RCC 7860 (cell line): ENCODE measurements at places on chromosomes 16 and 17.
A peak's percentile ranks its signal among the peaks of the same experiment; 100 is the strongest.

DNA sequence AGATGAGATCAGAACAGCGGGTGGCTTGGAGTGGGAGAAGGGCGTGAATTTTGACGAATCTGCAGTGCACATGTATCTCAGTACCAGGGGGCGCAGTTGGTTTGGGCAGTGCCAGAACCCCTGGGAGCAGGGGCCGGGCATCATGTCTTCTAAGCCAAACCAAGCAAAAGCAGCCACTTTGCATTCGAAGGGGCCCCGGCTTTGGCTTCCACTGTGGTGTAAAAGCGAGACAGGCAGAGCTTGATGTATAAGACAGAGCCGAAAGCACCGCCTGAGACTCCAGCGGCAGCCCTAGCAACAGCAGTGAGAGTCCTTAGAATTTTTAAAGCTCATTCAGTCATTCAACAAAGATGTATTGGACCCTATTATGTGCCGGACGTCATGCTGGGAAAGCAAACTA is 3.8 kb upstream of the XYLT1 start:
- DNase-seq = no peak

- DNase-seq = peak; percentile 91
These were observed 9.6 kb upstream of the EIF1 start for GRCh38 chr17:41678907-41679739.

- no peak for DNase-seq
These were observed 94.1 kb downstream of the OMG start for GRCh38 chr17:31202968-31203367.

DNA sequence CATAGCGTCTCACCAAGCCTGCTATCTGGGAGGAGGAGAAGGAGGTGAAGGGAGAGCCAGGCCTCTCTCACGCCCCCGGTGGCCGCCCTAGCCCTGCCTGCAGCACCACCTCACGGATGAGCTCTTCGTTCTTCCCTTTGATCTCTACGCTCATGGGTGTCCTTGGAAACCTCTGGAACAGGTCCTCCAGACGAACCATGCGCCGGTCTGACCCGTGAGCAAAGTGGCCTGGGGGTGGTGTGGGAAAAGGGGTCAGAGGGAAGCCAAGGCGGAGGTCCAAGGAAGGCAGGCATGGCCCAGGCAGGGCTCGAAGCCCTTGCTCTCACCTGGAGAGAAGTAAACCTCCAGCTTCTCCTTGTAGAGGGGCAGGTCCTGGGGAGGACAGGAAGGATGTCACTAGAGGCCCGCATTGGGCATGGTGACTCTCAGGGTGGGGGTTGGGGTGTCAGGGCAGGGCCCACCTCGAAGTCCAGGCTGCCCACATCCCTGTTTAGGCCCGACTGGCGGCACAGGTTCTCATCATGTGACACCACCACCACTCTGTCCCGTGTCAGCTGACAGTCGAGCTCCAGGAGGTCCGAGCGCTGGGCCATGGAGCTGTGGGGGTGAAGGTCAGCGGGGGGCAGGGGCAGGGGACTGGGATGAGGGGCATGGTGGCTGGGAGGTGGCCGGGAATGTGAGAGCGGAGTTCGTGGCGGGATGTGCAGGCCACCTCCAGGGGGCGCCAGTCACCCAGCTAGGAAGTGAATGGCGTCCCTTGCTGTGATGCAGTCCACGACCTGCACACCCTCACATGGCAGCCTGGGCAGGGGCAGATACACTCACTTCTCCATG is 923 bp downstream of the GDPD3 start:
- DNase-seq = no peak

- DNase-seq = no peak
These were observed 628 bp downstream of the GABARAPL2 start for GRCh38 chr16:75566758-75567255.

GRCh38 chr16:57956270-57956808 is 14.6 kb downstream of the CNGB1 start:
- DNase-seq = no peak

- no peak for DNase-seq
These were observed 461.3 kb downstream of the PMP22 start for GRCh38 chr17:14803826-14804225.

DNA sequence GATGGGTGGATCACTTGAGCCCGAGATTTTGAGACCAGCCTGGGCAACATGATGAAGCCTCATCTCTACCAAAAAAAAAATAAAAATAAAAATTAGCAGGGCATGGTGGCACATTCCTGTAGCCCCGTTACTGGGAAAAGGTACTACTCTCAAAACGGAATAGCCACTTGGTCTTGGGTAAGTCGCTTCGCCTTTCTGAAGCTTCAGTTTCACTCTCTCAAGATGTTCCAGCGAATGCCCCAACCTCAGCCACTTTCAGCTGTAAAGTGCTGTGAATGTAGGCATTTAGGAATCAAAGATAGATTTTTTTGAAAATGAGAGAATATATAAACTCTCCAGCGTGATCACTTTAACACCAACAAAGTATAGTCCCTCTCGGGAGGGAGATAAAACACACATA is 154.1 kb upstream of the HS3ST3A1 start:
- no peak for DNase-seq

DNA sequence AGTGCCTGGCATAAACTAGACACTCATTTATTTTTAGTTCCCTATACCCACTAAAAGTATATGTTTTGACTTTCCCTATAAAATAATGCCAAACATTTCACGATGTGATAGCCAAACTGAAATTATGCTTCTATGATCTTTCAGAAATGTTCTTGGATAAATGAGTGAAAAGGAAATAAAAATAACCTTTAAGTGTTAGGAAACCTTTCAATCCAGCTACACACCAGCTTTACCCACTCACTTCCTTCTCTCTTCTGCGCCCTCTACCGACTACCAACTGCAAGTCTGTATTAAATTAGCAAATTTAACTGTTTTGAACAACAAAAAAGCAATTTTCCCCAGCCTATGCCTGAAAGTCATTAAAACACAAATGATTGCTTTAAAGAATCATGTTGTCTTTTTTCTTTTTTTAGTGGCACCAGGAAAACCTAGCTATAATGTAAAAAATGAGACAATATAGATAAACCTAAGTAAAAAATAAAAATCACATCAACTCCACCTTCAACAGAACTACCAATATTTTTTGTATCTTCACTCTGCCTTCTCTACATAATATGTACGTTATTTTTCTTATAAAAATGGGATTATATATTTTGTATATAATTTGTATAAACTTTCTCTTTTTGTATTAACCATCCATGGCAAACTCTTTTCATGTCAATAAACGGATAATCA is 13.2 kb upstream of the TMEM100 start:
- peak; percentile 24 for DNase-seq

DNA sequence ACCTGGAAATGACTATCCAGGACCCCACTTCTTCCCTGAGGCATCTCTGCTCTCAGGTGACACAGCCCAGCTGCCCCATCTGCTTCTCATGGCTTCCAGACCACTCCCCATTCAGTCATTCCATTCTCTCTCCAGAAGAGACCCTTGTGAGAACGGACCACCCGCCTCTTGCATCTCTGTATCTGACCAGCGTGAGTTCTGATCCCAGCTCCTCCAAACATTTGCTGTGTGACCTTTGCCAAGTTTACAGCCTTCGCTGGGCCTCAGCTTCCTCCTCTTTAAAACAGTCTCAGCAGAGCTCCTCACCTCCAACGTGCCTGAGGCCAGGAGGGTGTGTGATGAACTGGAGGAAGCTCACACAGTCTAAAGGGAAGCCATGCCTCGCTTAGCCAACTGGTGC is 39.6 kb downstream of the C16orf82 start:
- DNase-seq = no peak

- DNase-seq = no peak
These were observed 705 bp downstream of the KRABD2 start for GRCh38 chr17:8375738-8376259.

GRCh38 chr16:67198238-67198734 is 645 bp upstream of the ELMO3 start:
- DNase-seq = no peak

GRCh38 chr17:36095992-36096391 is 6.0 kb upstream of the CCL3 start:
- DNase-seq = no peak

DNA sequence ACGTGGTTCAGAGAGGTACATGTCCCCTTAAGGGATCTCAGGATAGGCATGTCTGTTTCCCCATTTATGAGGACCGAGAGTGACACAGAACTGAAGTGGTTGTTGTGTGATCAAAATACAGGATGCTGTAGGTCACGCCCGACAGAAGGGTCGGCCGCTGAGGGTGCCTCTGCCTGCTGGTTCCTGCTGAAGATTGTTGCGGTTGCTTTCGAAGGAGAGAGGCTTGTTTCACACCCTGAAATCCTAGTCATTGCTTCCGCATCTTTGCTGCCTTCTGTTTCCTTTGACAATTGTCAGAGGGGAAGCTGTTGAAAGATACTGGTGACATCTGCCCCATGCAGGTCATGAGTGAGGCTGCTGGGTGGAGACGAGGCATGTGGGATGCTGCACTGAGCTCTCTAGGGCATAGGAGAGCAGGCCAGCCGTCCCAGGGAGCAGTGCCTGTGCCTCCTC is 3.8 kb upstream of the NAT9 start:
- DNase-seq = no peak

DNA sequence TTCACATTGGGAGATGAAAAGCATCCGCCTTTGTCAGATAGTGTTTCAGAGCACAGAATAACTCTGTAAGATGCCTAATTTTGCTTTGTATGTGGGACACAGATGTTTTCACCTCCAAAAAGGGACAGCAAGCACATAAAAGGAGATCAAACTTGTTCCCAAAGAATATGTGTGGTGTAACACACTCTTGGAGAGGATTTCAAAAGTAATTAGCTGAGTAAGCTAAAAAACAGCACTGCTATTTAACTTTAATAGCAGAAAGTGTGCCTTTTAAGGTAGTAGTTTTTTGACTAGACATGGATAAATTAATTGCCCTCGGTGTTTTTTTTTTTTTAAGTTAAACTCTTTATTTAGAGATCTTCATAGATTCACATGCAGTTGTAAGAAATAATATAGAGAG is 65.2 kb downstream of the COX10 start:
- no peak for DNase-seq

DNA sequence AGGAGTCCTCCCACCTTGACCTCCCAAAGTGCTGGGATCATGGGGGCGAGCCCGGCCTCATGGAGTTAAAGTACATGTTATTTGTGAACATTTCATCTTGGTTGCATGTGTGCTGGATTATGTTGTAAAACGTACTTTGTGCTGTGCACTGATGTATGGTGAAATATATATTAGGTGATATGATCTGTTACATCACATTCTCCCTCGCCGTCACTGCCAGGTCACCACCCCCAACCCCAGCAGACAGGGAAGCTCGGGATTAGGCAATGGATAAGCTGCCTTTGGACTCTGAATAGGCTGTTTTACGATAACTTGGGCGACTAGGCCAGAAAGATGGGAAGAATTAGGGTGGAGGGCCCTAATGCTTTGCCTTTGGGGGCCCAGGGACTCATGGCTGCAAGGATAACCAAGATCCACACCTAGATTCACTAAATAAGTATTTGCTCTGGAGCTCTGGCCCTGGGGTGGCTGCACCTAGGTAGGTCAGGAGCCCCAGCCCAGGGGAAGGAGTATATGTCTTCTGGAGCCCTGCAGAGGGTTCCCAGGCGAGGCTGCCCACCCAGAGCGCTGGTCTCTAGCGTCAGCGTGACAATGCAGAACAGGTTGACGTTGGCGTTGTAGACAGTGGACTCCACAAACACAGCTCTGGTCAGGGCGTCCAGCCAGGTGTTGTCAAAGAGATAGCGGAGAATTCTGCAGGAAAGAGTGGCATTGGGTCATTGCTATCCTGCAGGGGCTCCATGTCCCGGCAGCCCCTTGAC is 27.1 kb upstream of the GCSH start:
- no peak for DNase-seq

- no peak for DNase-seq
These were observed 36.7 kb upstream of the ERCC4 start for GRCh38 chr16:13883276-13883675.

DNA sequence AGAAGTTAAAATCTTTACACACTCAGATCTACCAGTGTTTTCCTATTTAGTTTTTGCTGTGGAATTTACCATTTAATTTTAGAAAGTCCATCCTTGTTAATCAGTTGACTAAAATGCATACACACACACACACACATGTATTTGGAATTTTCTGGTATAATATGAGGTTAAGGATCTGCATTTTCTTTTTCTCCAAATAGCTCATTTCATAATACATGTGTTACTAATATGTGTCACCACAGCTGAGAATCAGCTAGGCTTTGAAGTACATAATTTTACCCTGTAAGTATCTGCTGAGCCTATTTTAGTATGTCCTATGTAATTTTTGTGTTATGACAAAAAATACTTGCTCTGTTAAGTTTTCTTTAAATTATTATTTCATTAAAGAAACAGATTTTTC is 143.2 kb downstream of the PHKB start:
- DNase-seq = no peak

DNA sequence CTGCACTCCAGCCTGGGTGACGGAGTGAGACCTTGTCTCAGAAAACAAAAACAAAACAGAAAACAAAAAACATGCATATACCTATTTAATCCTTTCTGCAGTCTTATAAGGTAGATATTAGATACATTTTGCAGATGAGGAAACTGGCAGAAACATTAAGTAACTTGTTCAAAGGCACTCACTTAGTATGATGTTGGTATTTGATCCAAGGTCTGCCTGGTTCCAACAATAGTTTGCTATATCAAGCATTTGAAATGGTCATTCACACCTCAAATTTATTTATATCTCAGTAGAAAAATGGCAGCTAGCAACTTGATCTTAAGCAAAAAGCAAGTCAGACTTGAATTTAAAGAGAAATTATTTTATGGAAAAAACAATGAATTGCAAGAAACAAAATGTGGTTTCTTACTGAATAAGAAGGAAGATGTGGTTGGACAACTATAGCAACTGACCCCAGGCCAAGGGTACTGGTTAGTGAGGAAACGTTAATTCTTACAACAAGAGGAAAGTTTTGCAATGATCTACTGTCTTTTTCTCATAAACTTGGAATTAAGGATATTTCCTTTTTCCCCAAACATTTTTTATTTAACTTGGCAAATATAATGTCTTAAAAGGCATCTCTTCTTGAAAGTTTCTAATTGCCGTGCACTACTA is 19.7 kb downstream of the DHRS7B start:
- DNase-seq = no peak

DNA sequence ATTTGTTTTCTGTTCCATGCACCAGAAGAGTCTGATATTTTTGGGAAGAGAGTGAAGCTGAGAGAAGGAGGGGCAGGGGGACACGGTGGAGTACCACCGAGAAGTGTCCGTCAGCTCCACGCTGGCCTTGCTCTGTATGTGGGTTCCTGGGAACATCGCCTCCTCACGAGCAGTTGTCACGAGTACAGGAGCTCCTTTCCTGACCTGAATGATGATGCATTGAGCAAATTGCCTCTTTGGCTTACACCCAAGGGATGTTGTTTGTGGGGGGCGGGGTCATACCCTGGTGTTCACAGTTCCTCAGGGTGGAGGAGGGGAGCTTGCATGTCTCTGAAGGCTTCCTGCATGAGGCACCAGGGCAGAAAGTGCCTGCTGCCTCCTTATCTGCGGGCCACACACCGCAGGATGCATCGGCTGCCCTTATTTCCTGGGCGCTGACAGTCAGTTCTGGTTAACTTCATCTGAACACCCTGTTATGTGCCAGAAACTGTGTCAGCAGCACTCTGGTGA is 36.2 kb downstream of the RGS9 start:
- peak; percentile 78 for DNase-seq

- no peak for DNase-seq
These were observed 5.9 kb downstream of the KRT28 start for GRCh38 chr17:40793832-40794231.
